ENCODE measurements at places on chromosomes 6 and 20. TPM values are rescaled to one million over a fixed set of nuclear protein-coding genes. Genes with fewer than 3 reads are reported as not detected.

The ATP9A gene
- total RNA-seq: 2.3 TPM

The HECA gene
- total RNA-seq: 200 TPM

The PSMB1 gene
- 208 TPM for total RNA-seq

The IL17A gene
- total RNA-seq: not detected

The MOG gene
- not detected for total RNA-seq

The GTSF1L gene
- total RNA-seq: not detected

The MAS1 gene
- 0.10 TPM for total RNA-seq

The ARMH2 gene
- total RNA-seq: not detected

The NRSN1 gene
- not detected for total RNA-seq

The PPDPF gene
- total RNA-seq: 57.6 TPM

The COL11A2 gene
- total RNA-seq: 0.63 TPM

The MAP3K4 gene
- total RNA-seq: 37.6 TPM

The MYB gene
- 4.8 TPM for total RNA-seq

The MLN gene
- total RNA-seq: not detected

The ARFGEF3 gene
- under 0.01 TPM for total RNA-seq

The ZNF322 gene
- total RNA-seq: 1.2 TPM

The ULBP1 gene
- 0.10 TPM for total RNA-seq
